Right renal pelvis (tissue), 4 donors: ENCODE measurements at places on chromosomes 11 and 22. TPM values are rescaled to one million over a fixed set of nuclear protein-coding genes. Genes with fewer than 3 reads are reported as not detected.

DNA sequence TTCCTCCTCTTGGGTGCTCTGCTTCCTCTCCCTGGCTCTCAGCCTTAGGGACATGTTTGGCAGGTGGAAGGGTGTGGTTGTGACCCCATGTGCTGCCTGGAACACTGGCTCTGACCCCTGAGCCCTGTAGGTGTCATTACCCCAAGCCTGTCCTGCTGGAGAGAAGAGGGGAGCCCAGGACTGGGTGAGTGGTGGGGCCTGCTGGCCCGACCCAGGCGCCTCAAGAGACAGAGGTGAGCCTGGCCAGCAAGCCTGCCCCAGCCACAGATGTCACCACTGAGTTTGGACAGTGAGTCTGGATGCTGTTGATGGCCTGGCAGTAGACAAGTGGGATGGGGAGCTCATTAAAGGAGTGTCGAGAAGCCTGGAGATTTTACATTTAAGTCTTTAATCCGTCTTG, 1112.2 kb downstream of the BRD1 start:
- DNase-seq: no peak

CHKA gene
- polyA plus RNA-seq: 32.7 TPM

GRCh38 chr22:39502789-39503409, 809 bp downstream of the MIEF1 start:
- DNase-seq: no peak

PTPN5 gene
- 0.77 TPM for polyA plus RNA-seq

GRCh38 chr22:35452351-35452781, 52.4 kb downstream of the MCM5 start:
- no peak for DNase-seq

DNA sequence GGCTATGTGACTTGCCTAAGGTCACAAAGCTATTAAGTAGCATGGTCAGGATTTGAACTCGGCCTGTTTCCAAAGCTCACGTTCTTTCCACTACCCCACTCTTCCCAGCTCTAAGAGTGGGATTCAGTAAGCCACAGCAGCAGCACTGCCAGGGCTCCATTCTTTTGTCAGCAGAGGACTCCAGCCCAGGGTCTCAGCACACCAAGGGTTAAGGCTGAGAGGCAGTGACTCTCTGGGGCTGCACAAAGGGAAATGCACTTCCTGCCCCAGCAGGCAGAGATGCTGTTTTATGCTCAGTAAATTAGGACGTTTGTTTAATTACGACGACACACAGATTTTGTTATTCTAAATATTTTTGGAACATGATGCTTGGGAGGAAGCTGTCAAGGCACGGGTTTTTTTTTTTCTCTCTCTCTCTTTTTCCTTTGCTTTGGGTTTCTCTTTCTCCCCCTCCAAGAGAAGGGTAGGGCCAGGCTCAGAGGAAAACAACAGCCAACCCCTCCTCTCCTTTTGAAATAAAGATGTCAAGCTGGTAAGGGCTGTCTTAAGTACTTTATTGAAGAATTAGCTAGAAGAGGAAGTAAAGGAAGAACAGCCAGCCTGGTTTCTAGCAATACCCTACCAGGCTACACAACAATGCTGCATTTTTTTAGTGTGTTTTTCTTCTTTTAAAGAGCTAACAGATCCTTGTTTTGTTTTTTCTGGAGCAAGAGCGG, 2.8 kb downstream of the MYH9 start:
- no peak for DNase-seq

OR4A16 gene
- polyA plus RNA-seq: not detected

KIRREL3 gene
- 2.2 TPM for polyA plus RNA-seq

LRRC74B gene
- polyA plus RNA-seq: 0.14 TPM

DNA sequence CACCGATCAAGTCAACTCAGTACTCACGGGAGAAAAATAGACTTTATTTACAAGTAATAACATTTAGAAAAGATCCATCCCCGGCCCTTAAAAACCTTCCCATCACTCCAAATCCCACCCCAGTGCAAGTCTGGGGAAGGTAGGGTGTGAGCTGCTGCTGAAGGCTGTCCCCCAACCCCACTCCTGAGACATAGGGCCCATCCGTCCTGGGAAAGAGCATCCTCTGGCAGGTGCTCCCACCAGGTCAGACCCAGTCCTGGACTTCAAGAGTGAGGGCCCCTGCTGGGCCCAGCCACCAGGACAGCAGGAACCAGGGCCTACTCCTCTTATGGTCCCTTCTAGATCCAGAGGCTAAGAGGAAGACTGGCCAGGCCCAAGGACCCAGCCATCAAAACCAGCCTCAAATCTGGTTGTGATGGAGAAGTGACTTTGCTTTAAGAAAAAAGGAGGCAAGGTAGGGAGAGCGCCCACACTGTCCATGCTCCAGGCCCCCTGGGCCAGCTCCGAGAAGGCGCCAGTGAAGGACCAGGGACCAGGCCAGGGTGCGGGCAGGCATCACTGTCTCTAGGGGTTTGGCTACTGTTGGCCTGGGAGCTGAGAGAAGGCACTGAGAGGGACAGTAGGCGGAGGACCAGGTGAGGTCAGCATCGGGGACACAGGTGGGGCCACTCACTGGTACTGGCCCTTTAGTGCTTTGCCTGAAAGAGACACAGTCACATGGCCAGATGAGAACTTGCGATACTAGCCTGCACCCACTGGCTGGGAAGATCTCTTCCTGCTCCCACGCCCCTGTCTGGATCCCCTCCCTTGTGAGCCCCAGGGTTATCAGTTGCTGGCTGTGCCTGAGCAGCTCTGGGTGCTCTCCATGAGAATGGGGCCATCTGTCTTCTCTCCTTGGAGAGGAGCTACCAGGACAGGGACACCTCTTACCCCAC, 4.4 kb downstream of the IL18BP start:
- DNase-seq: no peak

GRCh38 chr11:17564687-17565042, 17.6 kb downstream of the OTOG start:
- DNase-seq: no peak

IL10RA gene
- 3.0 TPM for polyA plus RNA-seq

PATE1 gene
- not detected for polyA plus RNA-seq

GRCh38 chr22:47781024-47781423, 1018.6 kb downstream of the TBC1D22A start:
- no peak for DNase-seq

DNA sequence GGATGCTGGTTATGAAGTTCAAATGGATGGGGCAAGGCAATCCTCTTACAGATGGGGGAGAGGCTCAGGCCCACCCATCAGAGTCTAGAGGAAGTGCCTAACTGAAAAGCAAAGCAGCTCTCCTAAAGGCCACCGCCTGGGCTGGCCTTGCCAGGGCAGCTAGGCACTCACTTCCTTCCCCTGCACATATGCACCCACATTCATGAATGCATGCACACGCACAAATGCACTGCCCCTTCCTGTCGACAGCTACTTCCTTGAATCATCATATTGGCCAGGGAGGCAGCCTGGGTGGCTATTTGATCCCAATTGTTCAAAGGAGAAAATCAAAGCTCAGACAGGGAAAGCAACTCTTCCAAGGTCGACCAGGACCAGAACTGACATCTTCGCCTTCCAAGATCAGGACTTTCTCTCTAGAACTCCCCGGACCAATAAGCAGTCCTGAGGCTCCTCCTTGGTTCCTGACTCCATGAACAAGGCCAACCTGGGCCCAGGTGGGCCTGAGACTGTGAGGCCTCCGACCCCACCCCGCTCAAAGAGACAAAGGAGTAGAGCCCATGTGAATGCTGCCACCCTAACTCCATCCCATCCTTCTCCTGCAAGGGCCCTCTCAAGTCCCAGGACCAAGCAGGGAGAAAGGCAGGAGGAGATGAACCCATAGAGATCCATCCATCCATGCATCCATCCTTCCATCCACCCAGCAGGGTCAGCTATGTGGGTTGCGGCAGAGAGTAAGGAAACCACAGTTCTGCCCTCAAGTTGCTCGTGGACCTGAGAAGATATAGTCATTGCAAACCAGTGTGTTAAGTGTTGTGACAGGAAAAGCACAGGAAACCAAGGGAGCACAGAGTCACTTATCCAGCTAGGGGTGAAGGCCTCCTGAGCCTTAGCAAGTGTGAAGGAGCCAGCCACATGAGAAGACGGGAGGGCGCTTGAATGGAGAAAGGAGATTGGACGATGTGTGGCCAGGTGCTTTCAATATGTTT, 35.4 kb upstream of the LMO1 start:
- DNase-seq: no peak

IRAG1 gene
- polyA plus RNA-seq: 12.9 TPM

- DNase-seq: no peak
Measured at GRCh38 chr11:132898021-132898420, 634.3 kb downstream of the OPCML start.

RBMXL2 gene
- polyA plus RNA-seq: 0.08 TPM

- DNase-seq: no peak
Measured at GRCh38 chr22:38725900-38726655, 20.3 kb downstream of the GTPBP1 start.

- no peak for DNase-seq
Measured at GRCh38 chr22:19984851-19985811, 31.5 kb downstream of the ARVCF start.

DNA sequence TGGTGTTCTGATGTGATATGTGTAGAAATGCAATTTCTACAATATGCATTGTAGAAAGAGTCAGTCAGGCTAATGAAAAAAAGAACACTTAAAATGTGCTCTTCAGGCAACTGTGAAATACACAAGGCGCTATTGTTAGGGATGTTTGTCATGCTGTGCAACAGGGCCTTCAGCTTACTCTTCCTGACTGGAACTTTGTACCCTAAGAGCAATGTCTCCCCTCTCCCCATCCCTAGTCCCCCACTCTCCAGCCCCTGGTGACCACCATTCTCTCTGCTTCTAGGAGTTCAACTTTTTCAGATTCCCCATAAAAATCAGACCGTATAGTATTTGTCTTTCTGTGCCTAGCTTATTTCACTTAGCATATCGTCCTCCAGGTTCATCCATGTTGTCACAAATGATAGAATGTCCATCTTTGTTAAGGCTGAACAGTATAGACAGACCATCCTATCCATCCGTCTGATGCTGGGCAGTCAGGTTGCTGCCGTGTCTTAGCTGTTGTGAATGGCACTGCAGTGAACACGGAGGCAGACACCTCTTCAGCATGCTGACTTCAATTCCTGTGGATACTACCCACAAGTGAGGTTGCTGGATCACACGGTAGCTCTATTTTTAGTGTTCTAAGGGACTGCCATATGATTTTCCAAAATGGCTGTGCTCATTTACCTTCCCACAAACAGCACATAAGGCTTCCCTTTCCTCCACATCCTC, 10.7 kb downstream of the NDUFV1 start:
- DNase-seq: no peak

SPTBN2 gene
- polyA plus RNA-seq: 57.2 TPM

TSGA10IP gene
- not detected for polyA plus RNA-seq
